Activated T-cell treated with anti-CD3 and anti-CD28 coated beads, Interleukin-2, amount 50 U/mL, for 24 hours (primary cell): ENCODE measurements at places on chromosomes 6 and 20.

DNA sequence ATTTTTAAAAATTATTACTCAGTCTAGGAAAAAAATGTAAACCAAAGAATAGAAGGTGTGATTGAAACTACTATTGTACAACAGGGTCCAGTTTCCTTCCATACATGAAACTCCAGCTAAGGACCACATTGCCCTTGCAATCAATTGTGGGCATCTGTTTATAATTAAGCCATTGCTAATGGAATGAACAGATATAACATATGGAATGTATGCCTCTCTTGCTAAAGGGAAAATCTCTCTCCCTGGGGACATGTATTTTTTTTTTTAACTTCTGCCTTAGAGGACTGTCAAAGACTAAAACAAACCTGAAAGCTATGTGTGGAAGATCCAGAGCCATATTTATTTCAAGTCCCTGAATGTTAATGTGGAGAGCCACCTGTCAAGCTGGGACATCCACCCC, 336.8 kb upstream of the MANEA start:
- no peak for DNase-seq

GRCh38 chr20:33558348-33559144, 68.7 kb downstream of the CBFA2T2 start:
- DNase-seq = no peak

DNA sequence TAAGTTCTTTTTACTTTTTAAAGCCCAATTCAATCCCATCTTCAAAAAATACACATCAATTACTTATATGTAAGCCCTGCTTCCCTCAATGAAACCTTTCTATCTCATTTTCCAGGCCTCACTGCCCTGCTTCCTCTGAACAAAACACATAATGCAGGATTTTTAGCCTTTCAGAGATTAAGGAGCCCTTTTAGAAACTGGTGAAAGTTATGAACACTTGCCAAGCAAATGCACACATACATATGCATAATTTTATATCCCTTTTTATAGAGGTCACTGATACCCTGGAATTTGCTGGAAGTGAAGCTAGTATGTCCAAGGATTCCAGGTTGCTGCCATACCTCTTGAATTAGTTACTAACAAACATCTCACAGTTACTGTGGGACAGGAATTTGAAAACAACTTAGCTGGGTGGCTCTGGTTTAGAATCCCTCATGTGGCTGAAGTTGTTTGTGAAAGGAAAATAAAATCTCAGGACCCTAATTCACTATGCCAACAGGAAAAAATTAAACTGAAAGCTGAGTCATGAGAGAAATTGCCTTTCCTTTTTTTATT, 75.8 kb downstream of the UBE3D start:
- DNase-seq = no peak

- DNase-seq = no peak
Measured at GRCh38 chr6:29376003-29376402, 912 bp upstream of the OR12D3 start.

- DNase-seq = no peak
Measured at GRCh38 chr20:25269057-25269832, 21.4 kb downstream of the PYGB start.

DNA sequence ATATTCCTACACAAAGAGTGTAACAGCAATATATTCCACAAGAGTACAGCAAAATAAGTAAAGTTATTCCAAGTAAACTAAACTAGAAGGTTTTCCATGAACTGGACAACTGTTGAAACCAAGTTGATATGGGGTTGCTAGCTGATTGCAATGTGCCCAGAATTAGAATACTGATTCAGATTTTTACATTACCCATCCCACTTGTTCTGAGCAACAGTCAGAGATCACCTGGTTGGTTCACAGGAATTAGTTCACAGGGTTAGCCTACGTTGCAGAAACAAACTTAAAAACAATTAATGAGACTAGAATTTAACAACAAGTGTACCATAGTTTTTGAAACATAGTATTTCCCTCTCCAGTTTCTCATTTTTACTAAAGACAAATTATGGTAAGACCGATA, 49.1 kb downstream of the CEP85L start:
- DNase-seq = no peak

DNA sequence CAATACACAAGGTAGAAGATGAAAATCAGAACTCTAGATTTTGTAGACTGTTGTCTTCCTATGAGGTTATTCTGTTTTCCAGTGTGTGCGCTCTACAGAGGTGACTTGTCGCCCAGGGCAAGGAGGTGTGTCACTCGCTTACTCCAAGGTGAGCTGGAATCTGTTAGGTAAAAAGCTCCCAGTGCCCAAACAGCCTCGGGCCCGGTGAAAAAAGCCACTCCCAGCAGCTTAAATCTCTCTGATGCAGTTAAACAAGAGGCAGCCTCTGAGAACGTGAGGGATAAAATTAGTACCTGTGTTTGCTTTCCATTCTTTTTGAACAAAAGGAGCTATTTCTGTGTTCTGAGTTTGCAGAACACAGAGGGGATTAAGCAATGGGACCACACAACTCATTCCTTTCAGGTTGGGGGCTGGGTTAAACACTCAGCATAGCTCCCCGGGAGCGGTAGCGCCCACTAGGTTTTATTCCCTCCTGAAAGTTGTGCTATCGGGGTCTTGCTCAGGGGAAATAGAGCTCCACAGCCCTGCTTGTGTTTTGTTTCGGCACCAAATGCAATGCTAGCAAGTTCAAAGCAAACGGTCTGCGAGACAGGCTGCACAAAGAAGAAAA, 181.2 kb downstream of the FOXA2 start:
- no peak for DNase-seq

DNA sequence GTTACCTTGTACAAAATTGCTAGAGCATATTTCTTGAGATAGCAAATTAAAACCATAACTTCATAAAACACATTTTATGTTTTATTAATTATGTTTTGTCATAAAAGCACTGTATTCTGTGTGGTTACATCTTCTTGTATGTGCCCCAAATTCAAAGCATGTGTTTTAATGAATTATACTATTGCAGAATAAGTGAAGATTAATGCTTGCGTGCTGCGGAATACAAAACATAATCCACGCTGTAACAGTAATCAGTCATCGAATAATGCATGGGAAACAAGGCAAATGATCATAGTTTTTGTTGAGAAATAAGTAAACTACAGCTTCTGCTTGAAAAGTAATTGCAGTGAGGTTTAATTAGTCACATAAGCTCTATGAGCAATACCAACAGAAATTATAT, 459.2 kb upstream of the SOX4 start:
- DNase-seq = no peak

- no peak for DNase-seq
Measured at GRCh38 chr6:26173836-26174145, 86.6 kb downstream of the HFE start.

- peak; percentile 73 for DNase-seq
Measured at GRCh38 chr20:38805958-38806854, 709 bp downstream of the PPP1R16B start.

GRCh38 chr6:41332241-41332640, 3.2 kb upstream of the NCR2 start:
- DNase-seq = no peak

- no peak for DNase-seq
Measured at GRCh38 chr6:69106511-69106910, 471.4 kb downstream of the ADGRB3 start.

GRCh38 chr6:24908650-24909035, 27.1 kb downstream of the RIPOR2 start:
- DNase-seq = no peak
